BE2C (cell line): ENCODE measurements at places on chromosomes 2 and 18.

GRCh38 chr18:24660956-24661355 is 200.5 kb downstream of the HRH4 start:
- no peak for DNase-seq

DNA sequence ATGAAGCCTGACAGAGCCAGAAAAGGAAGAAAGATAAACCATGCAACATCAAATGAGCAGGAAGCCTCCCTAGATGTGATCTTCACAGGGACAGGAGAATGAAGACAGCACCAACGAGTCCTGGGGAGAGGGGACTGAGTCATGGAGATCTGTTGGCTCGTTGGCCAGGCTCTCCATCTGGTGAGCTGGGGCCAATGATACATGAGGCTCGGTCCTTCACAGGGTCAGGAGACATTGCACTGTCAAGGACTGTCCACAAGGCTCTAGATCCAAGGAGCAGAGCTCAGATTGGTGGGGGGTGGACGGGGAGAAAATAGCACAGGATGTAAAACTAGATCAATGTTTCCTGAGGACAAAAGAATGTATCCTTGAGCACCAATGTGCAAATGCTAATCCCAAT is 735 bp downstream of the CD207 start:
- DNase-seq = no peak

GRCh38 chr2:68371581-68371980 is 6.5 kb downstream of the PLEK start:
- no peak for DNase-seq

GRCh38 chr2:112848833-112849232 is 12.3 kb upstream of the IL1B start:
- no peak for DNase-seq
